ENCODE measurements at places on chromosomes 2 and 18.

GRCh38 chr2:218547511-218547910, 20.6 kb downstream of the USP37 start:
- DNase-seq: no peak

DNA sequence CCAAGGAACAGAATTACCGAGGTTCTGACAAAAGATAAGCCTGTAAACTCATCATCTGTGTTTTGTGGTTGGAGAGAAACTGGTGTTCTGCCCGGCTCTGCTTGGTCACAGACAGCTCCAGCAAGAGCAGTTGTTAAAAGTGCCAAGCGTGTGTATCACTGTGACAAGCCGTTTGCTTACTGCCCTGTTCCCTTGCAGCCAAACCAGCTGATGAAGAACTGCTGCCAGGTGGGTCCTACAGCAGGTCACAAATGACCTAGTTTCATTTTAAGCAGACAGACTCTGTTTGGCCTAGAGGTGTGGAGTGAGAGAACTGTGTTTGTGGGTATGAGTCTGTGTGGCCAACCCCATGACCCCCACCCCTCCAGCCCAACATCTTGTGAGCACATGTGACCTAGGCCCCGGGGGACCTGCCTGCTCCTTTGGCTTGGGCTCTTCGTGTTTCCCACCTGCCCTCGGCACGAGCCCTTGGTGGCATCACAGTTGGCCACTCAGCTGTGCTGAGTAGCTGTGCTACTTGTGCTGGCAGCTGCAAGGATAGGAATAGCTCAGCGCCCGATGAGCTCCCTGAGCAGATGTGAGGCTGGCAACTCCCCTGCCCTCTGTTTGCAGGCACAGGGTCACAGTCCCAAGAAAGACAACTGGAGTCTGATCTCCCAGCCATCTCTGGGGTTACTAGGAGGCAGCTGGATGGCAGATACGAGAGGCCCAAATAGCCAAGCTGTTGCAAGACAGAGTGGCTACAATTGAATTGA, 9.7 kb downstream of the OXER1 start:
- DNase-seq: no peak

DNA sequence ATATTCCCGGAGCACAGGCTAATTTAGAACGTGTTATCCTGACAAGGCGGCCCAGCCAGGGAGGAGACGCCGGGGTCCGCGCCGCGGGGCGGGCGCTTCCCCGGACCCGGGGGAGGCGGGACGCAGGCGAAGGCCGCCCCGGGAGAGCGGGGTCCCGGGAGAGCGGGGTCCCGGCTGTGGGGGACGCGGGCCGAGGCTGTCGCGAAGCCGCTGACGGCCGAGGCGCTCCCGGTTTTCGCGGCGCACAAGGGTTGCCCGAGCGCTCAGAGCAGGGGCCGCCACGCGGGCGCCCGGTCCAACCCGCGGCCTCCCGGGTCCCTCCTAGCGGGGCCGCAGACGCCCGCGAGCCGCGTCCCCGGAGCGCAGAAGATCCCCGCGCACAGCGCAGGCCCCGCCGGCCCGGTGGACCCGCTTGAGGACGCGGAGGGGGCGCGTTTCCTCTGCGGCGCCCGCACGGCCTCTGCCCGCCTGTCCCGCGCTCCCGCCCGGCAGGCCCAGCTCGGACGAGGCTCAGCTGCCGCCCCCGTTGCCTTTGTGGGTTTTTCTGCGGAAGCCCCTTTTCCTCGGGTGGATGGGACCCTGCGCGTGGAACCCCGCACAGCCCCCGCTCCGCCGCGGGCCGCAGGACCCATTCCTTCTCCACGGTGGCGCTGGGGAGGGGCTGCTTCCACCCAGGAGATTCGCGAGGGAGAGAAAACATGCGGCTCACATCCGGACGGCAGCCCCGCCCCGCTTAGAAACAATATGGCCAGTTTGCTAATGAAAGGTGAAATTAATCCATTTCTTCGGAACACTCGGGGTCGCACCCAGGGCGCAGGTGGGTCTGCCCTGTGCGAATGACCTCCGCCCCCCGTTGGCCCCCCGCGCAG, 9.6 kb upstream of the KCNG2 start:
- DNase-seq: no peak

DNA sequence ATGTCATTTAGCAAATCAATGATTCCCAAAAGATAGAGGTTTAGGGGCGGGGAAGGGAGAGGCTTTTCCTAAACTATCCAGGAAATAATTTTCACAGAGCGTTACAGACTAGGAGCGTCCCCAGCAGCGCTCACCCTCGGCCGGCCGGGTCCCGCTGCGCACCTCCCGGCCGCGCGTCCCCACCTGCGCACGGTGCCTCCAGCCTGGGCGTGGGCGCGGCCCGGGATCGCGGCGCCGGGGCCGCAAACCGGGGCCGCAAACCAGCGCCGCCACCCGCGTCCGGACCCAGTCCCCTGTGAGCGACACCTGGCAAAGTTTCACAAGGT, 684 bp upstream of the ZCCHC2 start:
- no peak for DNase-seq

- DNase-seq: no peak
These were observed 266.6 kb downstream of the CYP26B1 start for GRCh38 chr2:71880846-71881610.

DNA sequence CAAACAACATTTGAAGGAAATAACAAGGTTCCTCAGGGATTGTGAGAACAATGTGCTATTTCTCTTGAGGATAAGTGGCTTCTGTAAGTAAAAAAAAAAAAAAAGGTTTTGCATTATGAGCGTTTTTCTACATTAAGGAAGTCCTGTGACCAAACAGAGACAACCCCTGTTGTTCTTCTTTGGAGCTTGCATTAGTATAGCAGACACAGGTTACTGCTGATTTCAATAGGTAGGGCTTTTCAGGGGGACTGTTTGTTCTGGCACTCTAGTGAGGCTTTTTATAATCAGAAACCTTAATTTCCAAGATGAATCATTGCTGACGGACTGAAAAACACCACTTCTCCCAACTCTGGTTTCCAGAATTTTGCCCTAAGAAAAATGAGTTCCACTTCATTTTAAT, 8.2 kb downstream of the DPP10 start:
- DNase-seq: no peak

DNA sequence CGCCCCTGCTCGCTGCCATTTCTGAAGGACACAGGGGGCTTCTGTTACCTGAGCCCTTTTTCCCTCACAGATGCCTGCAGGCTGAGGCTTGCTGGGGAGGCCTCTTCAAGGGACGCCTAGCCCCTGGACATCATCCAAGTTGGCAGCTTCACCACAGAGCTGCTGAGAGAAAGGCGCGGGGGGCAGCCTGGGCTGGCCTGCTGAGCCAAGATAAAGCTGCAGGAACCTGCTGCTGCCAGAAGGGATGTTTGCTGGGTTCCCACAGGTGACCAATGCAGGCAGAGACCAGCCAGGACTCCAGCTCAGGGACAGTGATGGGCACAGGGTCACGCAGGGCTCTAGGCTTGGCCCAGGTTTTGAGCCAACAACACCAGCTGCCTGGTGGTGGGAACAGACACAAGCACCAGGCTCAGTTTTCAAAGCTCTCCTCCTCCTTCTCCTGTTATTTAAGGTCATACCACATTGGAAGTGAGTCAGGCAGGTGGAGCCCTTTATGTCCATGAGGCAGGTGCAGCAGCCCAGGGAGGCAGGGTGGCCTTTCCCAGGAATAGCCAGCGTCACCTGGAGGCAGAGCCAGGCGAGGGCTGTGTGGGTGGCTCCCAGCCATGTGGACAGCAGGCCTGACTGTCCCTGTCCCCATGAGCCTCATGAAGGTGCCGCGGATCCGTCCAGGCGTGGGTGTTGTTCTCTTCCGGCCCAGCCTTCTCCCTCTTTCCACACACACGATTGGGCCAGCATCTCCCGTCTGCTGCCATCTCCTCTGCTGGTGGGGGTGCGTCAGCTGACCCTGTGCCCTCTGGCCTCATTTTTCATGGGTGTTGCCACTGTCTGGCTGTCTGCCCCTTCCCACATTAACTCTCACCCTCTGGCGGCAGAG, 515.5 kb upstream of the MYT1L start:
- DNase-seq: peak; percentile 98

DNA sequence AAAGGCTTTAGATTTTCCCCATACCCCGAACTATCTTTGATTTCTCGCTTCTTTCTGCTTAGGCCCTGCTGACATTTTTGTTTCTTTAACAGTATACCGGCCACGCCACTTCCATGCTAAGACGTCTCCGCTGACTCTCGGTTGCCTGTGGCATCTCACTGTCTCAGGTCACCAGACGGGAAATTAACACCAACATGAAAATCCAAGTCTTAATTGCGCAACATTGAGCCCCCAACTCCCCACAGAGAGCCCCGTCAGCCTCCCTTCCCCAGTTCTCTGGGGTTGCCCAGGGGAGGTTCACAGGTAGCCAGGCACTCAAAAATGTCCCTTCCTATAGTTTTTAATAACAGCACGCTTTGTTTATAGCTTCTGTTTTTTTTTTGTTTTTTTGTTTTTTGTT, 30.2 kb downstream of the CD8B2 start:
- DNase-seq: no peak

GRCh38 chr2:216715402-216715974, 20.1 kb upstream of the IGFBP5 start:
- no peak for DNase-seq

DNA sequence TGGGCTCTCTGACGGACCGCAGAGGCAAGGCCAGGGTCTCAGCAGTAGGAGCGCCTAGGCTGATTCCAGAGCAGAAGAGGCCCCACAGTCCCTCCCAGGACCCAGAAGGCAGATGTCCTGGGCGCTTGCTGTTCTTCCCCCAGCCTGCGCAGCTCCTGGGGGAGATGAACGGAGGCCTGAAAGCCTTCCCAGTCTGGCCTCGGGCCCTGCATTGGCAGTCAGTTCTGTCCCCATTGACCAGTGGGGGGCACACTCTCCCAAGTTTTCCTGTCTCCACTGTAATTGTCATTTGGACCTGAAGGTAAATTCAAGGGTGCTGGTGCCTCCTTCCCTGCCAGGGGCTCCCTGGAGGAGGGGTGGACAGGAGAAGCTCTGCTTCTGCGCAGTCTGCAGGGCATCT, 345.7 kb downstream of the CYP26B1 start:
- no peak for DNase-seq

DNA sequence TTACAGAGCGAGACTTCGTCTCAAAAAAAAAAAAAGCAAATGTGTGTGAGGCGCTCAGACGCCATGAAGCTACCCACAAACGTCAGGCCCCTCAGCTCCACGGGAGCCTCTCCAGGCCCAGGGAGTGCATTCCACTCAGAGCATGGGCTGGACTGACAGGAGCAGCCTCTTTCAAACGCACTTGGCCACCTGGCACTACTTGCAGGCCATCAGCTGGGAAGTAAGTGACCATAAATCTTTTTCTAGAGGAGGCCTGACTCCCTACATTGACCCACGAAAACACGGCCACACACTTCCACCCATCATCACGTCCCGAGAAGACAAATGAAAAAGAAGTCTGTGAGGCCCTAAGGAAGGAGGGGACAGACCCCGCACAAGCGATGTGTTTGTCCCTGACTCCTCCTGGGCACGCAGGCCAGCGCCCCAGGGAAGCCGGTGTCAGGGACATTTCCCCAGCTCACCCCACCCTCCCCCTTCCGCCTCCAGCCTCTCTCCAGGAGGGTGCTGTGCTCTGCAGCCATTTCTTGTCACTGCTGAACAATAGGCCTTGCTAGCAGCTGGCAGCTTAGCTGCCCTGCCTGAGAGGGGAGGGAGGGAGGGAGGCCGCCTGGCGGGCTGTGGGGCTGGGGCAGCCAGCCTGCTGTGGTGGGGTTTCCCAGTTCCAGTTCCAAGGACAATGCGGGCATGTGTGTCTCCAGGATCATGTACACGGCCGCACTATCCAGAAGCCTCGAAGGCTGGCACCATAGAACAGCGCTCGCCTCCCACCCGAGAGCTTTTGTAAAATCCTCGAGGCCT, 26.6 kb downstream of the SERTAD2 start:
- DNase-seq: no peak

GRCh38 chr2:24247592-24247991, 72.7 kb downstream of the FAM228A start:
- DNase-seq: no peak

DNA sequence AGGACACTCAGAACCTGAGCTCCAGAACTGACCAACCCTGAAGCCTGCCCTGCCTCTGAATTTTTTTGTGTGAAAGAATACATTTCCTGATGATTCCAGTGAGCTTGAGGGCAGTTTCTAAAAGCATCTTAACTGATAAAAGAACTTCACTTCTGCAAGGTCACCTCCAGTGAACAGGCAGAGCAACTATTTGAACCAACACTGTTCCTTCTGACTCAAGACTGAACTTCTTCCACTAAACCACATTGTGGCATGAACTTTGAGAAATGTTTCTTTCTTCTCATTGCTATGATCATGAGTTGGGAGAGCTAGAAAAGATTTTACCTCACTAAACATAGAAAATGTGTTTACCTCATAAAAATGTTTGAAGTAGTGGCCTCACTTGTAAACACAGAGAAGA, 83.8 kb upstream of the SERTAD2 start:
- DNase-seq: no peak

DNA sequence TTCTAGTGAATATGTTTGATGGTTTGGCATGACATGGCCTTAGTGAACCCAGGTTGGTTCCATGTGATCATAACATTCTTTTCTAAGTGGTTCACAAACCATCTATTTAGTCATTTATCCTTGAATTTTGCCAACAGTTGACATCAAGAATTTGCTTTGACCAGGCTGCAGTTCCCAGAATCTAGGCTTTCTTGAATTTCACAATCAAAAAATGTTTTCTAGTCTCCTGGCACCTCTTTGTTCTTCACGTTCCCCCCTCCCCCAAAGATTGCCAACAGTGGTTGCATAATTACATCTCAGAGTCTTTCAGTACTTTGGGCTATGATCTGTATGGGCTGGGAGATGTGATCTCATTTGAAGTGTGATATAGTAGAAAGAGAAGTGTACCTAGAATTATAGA, 124.0 kb downstream of the GATA6 start:
- no peak for DNase-seq

Data from NCI-H2081 treated with DMSO at 0.1 percent for 48 hours (cell line).